Posterior cingulate gyrus (tissue), 11 donors: ENCODE measurements at places on chromosomes 3 and 15.

GRCh38 chr15:62873203-62873602 lies 169.3 kb upstream of the TPM1 start:
- DNase-seq, result no peak

DNA sequence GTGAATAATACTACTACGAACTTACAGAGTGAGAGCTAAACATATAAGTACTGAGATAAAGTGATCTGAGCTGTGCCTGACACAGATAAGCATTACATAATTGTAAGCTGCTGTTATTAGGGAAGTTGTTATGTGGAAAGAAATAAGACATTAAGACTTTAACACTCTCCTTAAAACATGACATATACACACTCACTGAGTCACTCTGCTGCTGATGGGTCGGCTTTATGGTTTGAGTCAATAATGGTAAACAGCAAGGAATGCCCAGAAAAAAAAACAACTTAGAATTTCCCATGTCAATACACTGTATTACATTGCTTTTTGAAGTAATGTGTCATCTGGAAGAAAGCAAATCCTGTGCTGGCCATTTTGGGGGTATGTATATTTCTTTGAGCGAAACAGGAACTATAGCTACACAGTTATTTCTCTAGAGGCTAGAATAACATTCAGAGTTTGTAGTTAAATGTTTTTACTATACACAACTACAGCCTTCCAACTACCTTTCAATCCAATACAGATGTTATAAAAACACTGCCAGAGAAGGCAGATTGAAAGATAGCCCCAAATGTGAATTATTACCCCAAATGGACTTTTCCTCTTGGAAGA lies 22.8 kb upstream of the SPRED1 start:
- DNase-seq, result no peak

DNA sequence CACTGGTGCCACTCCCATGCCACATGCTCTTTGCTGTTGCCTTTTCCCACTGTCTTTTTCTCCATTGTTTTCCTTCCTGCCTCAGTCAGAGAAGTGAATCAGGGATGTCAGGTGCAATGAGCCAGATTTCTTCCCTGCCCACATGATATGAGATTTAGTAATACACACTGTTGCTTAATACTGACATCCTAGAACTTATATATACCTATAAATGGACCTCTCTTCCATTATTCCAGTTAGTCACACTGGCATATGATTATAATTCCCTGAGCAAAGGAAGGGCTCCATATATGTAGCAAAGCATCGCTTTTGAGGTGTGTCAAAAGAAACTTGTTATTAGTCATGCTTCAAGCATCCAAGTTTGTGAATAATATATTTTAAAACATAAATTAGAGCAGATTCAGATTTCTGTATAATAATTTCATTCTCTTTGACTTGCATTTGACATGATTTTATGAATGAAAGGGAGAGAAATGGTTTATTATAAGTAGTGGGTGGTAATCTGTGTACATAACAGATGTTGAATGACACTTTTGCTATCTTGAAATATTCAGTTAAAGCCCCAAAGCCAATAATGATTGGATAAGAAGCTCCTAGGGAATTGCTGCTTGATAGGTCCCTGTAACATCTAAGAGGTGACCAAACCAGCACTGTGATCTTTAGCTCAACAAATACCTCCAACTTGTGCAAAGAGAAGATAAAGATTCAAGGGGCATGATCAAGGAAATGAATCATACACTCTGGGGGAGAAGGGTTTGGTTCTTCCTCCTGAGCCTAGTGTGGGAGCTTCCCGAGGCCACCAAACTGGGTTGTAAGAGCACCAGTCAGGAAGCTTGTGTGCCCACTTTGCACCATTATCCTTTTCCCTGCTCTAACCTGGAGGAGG lies 48.6 kb downstream of the CHST2 start:
- DNase-seq, result no peak

DNA sequence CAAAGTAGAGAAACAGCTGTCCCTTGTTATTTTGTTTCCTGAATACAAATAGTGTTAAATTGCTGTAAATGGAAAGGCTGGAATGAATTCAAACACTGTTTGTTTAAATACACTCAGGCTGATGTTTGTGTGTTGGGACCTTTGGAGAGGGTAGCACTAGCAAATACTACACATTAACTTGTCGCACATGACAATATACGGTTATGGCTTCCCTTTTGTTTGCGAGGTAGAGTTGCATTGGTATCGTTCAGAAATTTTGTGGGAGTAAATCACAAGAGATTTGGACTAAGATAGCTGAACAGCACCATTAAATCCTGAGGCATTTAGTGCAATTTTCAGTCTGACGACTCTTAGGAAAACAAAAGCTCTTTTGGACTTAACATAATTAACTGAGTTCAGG lies 213.0 kb upstream of the ROBO2 start:
- DNase-seq, result no peak

DNA sequence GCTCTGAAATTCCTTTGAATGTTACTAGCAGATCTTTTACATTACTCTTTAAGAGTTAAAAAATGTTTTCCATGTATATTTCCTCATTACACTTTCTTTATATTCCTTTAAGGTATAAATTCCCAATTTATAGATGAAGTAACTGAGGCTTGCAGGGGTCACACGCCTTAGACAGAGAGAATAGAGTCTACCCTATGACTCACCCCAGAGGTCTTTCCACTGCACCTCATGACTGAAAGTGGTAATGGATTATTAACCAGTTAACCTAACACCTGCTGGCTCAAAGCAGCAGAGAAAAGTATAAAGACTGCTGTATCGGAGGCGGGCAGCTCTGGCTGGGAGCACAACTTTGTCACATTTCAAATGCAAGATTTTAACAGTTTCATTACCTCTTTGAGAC lies 37.7 kb downstream of the LDHAL6B start:
- DNase-seq, result no peak

GRCh38 chr3:183331498-183331897 lies 78.4 kb downstream of the B3GNT5 start:
- DNase-seq, result no peak

GRCh38 chr3:122745369-122746021 lies 48.1 kb downstream of the HSPBAP1 start:
- DNase-seq, result no peak

DNA sequence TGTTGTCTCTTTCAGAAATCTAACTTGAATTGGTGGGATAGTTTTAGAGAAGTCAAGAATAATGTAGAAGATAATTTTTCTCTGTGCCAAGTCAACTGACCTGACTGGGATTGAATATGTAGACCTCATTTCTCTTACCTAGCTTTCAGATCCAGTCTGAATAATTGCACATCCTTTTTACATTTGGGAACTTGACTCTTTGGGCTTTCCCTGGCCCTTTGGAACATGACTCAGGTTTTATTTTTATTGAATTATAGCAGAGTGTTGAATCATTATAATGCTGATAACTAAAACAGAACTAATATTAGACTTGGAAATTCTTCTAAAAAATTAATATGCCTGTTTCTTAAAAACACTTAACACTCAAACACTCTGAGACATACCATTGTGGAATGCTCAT lies 76.5 kb downstream of the PFN2 start:
- DNase-seq, result no peak

GRCh38 chr3:158217992-158218391 lies 108.1 kb downstream of the RSRC1 start:
- DNase-seq, result no peak

- DNase-seq, result no peak
Observed at GRCh38 chr3:5198986-5199731, 11.7 kb downstream of the EDEM1 start.

GRCh38 chr3:17765819-17766472 lies 23.5 kb upstream of the TBC1D5 start:
- no peak for DNase-seq

DNA sequence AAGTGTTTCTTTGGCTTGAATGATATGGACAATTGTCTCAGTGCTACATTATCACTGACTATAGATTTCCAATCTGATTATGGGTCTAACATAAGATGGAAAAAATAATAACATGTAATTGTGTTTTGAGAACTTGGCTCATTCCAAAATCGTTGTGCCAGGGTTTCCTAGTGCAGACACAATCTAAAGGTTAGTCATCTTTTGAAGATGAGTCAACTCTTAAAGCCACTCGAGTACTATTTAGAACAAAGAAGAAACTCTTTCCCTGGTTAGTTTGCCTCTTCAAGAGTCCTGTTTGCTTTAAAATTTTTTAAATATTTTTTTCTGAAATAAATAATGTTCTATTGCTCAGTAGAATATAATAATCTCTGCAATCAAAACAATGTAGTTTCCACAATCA lies 301.0 kb downstream of the CADM2 start:
- no peak for DNase-seq

- no peak for DNase-seq
Observed at GRCh38 chr3:24674261-24674660, 179.6 kb upstream of the THRB start.

DNA sequence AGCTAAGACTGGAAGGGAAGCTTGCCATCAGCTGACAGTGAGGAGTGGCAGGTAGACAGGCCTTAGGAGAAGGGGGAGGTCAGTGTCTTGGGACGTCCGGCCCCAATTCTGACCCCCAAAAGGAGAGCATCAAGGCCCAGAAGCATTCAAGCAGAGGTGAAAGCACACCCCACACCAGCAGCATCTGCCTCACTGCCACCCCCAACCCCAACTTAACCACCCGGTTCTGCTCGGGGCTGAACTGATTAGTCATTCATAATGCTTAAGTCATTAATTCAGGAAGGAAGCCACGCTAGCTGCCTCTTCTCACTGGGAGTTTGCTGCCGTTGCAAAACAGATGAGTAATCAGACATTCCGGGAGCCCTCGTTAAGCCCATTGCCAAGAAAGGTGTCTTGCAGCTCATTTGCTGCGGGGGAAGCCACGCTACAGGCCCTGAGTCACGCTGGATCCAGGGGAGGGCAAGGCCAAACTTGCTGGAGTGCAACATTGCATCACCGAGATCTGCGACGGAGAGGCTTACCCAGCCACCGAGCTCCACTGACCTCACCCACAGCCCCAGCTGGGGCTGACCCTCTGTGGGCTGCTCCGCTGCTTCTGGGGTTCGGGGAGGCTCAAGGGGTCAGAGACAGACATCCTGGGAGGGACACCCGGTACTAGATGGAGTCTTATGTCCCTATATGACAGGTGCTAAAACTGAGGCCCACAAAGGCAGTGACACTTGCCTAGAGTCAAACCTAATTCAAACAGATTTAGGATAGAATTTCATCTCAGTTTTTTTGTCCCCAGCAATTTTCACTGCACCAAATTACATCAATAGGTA lies 46.4 kb upstream of the HES1 start:
- DNase-seq, result no peak
